ENCODE measurements at places on chromosomes 4 and X.

GRCh38 chr4:74161666-74162450 lies 3.9 kb downstream of the MTHFD2L start:
- peak; percentile 20 for DNase-seq
- H3K27me3 ChIP-seq = no peaks in the 10 kb centered on the region
- H3K4me1 ChIP-seq = peaks cover 19% of the 10 kb centered on the region

- no peaks in the 10 kb centered on the region for H3K4me1 ChIP-seq
- H3K27me3 ChIP-seq = no peaks in the 10 kb centered on the region
- H3K36me3 ChIP-seq = no peaks in the 10 kb centered on the region
- DNase-seq = no peak
- H3K4me3 ChIP-seq = no peak overlapping the region
Observed at GRCh38 chr4:155941085-155941790, 12.4 kb downstream of the CTSO start.

GRCh38 chrX:148582353-148582752 lies 81.9 kb downstream of the AFF2 start:
- H3K36me3 ChIP-seq = no peaks in the 10 kb centered on the region
- DNase-seq = no peak
- no peak overlapping the region for H3K4me3 ChIP-seq
- no peaks in the 10 kb centered on the region for H3K27me3 ChIP-seq
- no peak overlapping the region for H3K27ac ChIP-seq

GRCh38 chr4:147696866-147697265 lies 12.9 kb upstream of the PRMT9 start:
- no peaks in the 10 kb centered on the region for H3K4me1 ChIP-seq
- no peak overlapping the region for H3K27ac ChIP-seq
- no peak for DNase-seq
- no peaks in the 10 kb centered on the region for H3K36me3 ChIP-seq

DNA sequence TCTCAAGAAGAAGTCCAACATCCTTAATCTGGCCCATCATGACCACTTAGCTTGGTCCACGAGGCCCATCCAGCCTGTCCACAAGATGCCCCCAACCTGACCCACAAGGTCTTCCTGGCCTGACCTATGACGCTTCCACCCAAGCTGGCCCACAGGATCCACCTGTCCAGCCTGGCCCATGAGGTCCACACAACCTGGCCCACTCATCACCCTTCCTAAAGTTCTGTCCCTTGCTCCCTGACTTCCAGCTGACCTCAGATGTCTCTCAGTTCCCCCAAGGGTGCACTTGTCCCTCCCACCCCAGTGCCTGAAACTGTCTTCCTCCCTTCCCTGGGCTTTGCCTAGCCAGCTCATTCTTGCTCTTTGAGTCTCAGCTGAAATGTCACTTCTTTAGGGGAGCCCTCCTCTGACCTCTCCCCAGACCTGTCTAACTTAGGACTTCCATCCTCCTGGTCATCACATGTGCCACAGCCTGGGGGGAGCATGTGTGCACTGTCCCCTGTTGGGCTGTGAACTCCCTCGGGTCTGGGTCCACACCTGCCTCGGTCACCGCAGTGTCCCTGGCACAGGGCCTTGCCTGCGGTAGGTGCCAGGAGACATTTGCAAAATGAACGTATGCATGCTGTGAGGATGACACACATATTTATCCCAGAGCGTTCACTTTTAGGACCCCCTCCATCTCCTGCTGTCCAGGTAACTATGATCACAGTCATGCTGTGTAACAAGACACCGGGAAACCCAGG lies 61.7 kb downstream of the EVC start:
- H3K27me3 ChIP-seq = no peaks in the 10 kb centered on the region
- H3K4me1 ChIP-seq = peaks cover 21% of the 10 kb centered on the region
- H3K27ac ChIP-seq = peak overlapping the region; percentile 97
- no peak for DNase-seq

GRCh38 chr4:159600061-159600460 lies 497.2 kb downstream of the RAPGEF2 start:
- no peaks in the 10 kb centered on the region for H3K36me3 ChIP-seq
- no peak for DNase-seq
- peaks cover 15% of the 10 kb centered on the region for H3K4me1 ChIP-seq
- H3K27ac ChIP-seq = no peak overlapping the region
- H3K4me3 ChIP-seq = no peak overlapping the region

- no peaks in the 10 kb centered on the region for H3K4me1 ChIP-seq
- no peaks in the 10 kb centered on the region for H3K36me3 ChIP-seq
- H3K27ac ChIP-seq = no peak overlapping the region
Observed at GRCh38 chr4:142194905-142195304, 558.5 kb downstream of the IL15 start.

- no peak for DNase-seq
- H3K36me3 ChIP-seq = no peaks in the 10 kb centered on the region
- H3K27me3 ChIP-seq = peaks cover 7% of the 10 kb centered on the region
- H3K4me1 ChIP-seq = no peaks in the 10 kb centered on the region
- H3K4me3 ChIP-seq = no peak overlapping the region
Observed at GRCh38 chrX:11210415-11210801, 82.8 kb upstream of the AMELX start.

DNA sequence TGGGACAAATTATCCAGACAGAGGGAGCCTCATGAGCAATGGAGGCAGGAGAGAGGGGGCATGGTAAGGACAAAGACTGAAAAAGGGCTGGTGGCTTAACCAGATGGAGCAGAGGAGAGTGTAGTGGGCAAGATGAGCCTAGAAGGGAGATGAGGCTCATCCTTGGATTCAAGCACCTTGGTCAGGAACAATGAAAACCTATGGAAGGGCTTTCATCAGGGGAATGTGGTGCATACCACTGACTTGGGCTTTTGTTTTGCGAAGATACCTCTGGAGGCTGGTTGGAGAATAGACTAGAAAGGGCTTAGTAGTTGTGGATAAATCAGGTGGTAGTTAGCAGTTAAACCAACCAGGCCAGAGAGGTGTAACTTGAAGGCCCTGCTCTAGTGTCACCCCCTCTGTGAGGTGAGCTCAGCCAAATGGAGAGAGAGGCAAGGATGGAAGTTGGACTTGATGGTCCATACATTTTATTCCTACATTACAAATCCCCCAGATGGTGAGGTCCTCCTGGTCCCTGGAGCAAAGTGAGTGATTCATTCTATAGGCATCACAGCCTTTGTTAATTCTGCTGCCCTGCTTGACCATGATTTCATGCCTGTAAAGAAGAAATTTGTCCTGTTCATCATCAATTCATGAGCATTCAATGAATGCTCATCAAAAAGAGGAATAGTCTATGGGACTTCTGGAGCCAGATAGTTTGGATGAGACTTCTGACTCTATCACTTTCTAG lies 264.8 kb upstream of the IGFBP7 start:
- no peak for DNase-seq
- H3K36me3 ChIP-seq = peaks cover 6% of the 10 kb centered on the region
- no peak overlapping the region for H3K4me3 ChIP-seq
- no peak overlapping the region for H3K27ac ChIP-seq

DNA sequence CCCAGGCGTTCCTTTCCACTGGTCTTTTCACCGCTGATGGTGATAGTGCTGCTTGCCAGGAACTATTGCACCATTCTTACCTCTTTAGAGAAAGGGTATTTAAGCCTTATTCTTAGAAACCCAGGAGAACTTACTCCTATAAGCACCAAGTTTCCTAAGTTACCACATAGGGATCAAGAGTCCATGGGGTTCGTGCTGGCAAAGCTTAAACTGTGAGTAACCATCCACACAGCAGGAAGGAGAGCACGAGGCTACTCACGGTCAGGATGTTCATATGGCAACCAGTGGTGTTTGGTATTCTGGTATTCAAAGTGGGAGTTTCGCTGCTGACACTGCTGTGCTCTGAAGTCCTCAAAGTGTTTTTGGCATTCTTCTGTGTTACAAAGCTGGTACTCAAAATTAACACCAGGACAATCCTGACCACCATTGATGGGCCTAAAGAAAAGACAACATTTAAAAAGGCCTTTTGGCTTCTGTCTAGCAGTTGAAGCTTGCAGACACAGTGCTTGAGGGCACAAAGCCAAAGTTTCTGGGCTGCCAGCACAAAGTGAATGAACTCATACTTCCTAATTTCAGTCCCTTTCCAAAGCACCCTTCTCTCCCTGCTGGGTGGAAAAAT lies 256.9 kb downstream of the ADAMTS3 start:
- H3K4me3 ChIP-seq = peak overlapping the region; percentile 56
- H3K27ac ChIP-seq = peak overlapping the region; percentile 95
- no peaks in the 10 kb centered on the region for H3K36me3 ChIP-seq
- DNase-seq = peak; percentile 98
- H3K4me1 ChIP-seq = peaks cover 26% of the 10 kb centered on the region
- no peaks in the 10 kb centered on the region for H3K27me3 ChIP-seq

GRCh38 chr4:106698621-106699195 lies 330.1 kb upstream of the GIMD1 start:
- DNase-seq = no peak
- peaks cover 10% of the 10 kb centered on the region for H3K4me1 ChIP-seq
- H3K27me3 ChIP-seq = no peaks in the 10 kb centered on the region
- no peak overlapping the region for H3K4me3 ChIP-seq
